ENCODE measurements at places on chromosomes 3 and 15.
A peak's percentile ranks its signal among the peaks of the same experiment; 100 is the strongest.

- H3K27ac ChIP-seq: no peak overlapping the region
- H3K36me3 ChIP-seq: no peaks in the 10 kb centered on the region
- H3K27me3 ChIP-seq: peaks cover 8% of the 10 kb centered on the region
- H3K4me1 ChIP-seq: no peaks in the 10 kb centered on the region
- DNase-seq: no peak
Measured at GRCh38 chr3:124227150-124227630, 235.3 kb upstream of the ROPN1 start.

- no peak overlapping the region for H3K4me3 ChIP-seq
- H3K4me1 ChIP-seq: peaks cover 61% of the 10 kb centered on the region
- peak overlapping the region; percentile 87 for H3K27ac ChIP-seq
- H3K36me3 ChIP-seq: peaks cover 10% of the 10 kb centered on the region
- peak; percentile 63 for DNase-seq
- no peaks in the 10 kb centered on the region for H3K27me3 ChIP-seq
Measured at GRCh38 chr15:56040081-56041035, 46.9 kb upstream of the NEDD4 start.

- no peaks in the 10 kb centered on the region for H3K27me3 ChIP-seq
- peak; percentile 56 for DNase-seq
- H3K4me1 ChIP-seq: peaks cover 14% of the 10 kb centered on the region
- peak overlapping the region; percentile 5 for H3K4me3 ChIP-seq
- H3K27ac ChIP-seq: peak overlapping the region; percentile 49
- peaks cover 52% of the 10 kb centered on the region for H3K36me3 ChIP-seq
Measured at GRCh38 chr3:121431726-121432517, 113.9 kb downstream of the POLQ start.

- DNase-seq: no peak
- no peaks in the 10 kb centered on the region for H3K27me3 ChIP-seq
- H3K36me3 ChIP-seq: peaks cover 32% of the 10 kb centered on the region
- no peak overlapping the region for H3K4me3 ChIP-seq
Measured at GRCh38 chr15:38479756-38480155, 25.8 kb downstream of the FAM98B start.

GRCh38 chr3:182983876-182984275 is 3.5 kb upstream of the DCUN1D1 start:
- H3K27me3 ChIP-seq: no peaks in the 10 kb centered on the region
- H3K27ac ChIP-seq: no peak overlapping the region
- H3K4me1 ChIP-seq: peaks cover 5% of the 10 kb centered on the region
- H3K36me3 ChIP-seq: no peaks in the 10 kb centered on the region
- H3K4me3 ChIP-seq: no peak overlapping the region
- DNase-seq: no peak

DNA sequence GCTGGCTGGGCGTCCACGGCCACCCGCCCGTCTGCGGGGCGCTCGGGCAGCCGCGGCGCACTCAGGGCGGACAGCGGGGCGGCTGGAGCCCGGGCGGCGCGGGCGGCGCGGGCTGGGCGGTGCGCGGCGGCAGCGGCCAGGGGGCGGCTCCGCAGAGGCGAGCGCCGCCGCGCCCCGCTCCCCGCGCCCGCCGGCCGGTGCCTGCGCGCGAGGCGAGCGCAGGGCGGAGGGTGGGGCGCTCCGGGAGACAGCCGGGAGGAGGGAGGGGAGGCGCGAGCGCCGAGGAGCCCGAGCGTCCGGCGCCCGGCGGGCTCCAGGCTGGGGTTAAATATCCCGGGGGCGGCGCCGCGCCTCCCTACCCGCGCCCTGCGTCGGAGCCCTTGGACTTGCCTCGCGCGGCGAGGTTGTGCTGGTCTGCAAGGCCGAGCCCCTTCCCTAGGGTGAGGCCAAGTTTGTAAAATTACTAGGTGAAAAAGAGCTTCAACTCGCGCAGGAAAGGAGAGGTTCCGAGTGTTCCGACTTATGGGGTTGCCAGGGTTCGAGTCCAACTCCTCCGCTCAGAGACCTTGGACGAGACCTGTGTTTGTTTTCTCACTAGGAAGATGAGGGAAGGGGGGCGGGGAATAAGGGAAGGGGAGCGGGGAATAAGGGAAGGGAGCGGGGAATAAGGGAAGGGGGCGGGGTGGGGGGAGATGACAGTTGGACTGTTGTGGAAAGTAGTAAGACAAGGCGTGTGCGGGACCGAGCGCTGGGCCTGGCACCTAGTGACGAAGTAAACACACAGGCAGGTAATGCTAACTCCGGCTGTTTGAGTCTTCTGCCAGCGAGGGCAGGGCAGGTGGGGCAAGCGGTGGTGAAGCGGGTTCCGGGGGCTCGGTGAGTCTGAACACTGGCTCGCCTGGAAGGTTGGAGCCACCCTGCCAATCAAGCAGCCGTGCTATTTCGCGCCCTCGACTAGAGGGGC is at the start of gene TNFAIP8L3:
TSS of gene TNFAIP8L3 (minus strand) at position 301 of the 964 bp plus-strand sequence. CDS start 311 bp downstream, outside the sequence.
- no peaks in the 10 kb centered on the region for H3K36me3 ChIP-seq
- no peak for DNase-seq
- H3K27ac ChIP-seq: no peak within 1 kb of the TSS
- H3K4me1 ChIP-seq: peaks cover 3% of the 10 kb centered on the region
- H3K27me3 ChIP-seq: peaks cover 64% of the 10 kb centered on the region
- peak within 1 kb of the TSS; percentile 17 for H3K4me3 ChIP-seq
